Inflammatory macrophage treated with lipopolysaccharide for 4 hours (primary cell): ENCODE measurements at places on chromosomes 5 and 9.

- no peak for DNase-seq
Measured at GRCh38 chr9:8732367-8733075, 932.9 kb upstream of the DMAC1 start.

DNA sequence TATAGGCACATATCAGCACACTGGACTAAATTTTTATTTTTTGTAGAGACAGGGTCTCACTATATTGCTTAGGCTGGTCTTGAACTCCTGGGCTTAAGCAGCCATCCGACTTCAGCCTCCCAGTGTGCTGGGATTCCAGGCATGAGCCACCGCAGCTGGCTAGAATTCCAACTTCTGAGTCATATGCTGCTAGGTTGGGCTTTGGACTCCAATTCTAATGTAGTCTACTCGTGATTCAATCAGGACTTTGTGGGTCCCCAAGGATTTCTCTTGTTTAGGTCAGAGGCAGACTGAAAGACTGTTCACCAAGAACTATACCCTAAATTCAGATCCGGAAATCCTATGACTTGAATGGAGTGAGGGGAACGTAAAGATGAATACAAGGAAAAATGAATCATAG is 68.2 kb upstream of the CHD1 start:
- DNase-seq = no peak

GRCh38 chr5:16539169-16539666 is 73.6 kb upstream of the ZNF622 start:
- no peak for DNase-seq

DNA sequence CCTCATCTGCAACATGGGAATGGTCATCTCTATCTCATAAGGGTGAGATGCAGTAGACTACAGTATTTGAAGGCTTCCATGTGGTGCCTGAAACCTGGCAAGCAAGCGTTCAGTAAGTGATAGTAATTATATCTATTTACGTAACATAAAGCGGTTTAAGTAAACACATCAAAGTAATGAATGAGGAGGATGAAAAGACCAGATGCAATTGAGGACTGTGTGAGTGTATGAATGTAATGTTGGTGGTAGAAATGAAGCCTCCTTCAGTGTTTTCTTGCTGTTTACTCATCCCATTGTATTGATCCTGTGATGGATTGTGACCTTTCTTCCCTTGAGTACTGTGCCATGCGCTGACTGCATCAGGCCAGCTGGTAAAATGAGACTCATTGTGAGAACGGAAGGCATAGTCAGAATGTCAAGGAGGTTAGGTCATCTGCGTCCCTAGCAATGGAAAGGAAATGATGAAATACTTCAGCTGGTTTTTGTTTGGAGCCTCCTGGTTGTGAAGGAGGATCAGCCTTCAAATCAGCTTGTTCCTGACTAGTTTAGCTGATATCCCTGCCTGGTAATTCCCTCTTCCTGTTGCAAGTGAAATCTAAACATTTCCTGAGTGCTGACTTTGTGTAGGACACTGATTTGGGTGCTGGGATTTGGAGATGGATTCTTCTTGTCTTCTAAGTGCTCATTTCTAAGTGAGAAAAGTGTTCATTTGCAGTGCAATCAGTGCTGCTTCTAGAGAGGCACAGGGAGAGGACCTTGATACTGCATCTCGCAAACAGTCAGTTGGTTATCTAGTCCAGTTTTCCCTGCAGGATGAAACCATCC is 35.6 kb downstream of the TNFSF8 start:
- peak; percentile 98 for DNase-seq

- no peak for DNase-seq
Measured at GRCh38 chr9:129569502-129570449, 51.1 kb downstream of the C9orf50 start.

DNA sequence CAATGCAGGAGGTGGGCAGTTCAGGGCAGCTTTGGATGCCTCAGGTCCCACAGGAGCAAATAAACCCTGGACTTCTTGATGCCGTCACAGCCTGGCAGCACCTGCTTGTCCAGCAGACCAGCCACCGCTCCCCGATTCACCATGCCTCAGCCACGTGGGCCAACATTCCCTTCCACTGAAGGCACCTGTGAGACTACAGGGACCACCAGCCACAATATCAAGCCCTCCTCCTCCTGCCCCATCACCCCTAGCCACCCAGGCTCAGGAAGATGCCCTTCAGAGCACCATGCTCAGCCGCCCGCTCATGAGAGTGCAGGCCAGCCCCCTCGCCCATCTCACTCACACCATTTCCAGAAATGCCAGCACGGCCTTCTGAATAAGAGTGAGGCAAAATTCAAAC is 234.7 kb downstream of the SYK start:
- no peak for DNase-seq

- no peak for DNase-seq
Measured at GRCh38 chr5:116651653-116652052, 77.0 kb upstream of the SEMA6A start.

GRCh38 chr9:137521405-137521985 is 28.7 kb downstream of the PNPLA7 start:
- DNase-seq = no peak

GRCh38 chr5:111299067-111299481 is 74.9 kb downstream of the CAMK4 start:
- no peak for DNase-seq

GRCh38 chr9:134735441-134736175 is 94.0 kb downstream of the COL5A1 start:
- DNase-seq = no peak

DNA sequence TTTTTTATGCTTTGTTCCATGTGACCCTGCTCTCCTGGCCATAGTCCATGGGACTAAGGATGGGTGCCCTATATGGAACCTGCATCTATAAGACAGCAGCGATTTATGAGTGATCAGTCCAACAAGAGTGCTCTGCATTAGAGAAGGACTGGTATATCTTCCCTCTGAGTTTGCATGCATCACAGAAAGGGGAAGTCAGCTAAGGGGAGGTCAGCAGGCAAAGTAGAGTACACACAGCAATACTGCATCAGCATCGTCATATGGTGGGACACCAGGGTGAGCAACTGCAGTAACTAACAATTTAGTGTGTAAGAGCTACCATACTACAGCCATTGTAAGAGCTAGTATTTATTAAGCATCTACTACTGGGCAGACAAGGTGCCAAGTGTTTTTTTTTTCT is 311.3 kb downstream of the NDUFS4 start:
- DNase-seq = peak; percentile 31

- no peak for DNase-seq
Measured at GRCh38 chr9:109793921-109794320, 13.9 kb downstream of the PALM2AKAP2 start.

- DNase-seq = no peak
Measured at GRCh38 chr5:16894236-16895057, 41.6 kb downstream of the MYO10 start.

- DNase-seq = no peak
Measured at GRCh38 chr9:1870915-1871314, 144.2 kb upstream of the SMARCA2 start.

DNA sequence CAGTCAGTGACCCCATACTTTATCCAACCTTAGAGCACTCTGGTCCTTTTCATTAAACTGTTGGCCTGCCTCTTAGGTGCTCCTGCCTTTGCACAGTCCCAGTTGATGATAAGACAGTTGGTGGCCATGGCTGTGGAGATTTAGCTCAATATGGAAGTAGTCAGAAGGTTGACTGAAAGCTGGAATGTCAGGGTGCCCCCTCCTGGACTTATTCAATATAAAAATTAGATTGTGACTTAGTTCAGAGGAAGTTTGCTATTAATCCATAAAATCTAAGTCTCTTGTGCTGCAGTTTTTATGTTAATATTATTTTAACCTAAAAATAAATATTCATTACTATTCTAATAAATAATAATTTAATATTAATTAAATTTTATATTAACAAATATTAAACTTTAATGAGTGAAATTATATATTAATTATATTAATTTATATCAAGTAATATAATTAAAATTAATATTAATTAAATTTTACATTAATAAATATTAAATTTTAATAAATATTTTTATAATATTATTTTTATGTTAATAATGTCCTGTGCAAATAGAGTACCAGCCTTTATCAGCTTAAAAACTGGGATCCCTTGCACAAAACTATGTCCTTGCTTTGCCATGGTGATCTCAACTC is 77.7 kb upstream of the ADAMTSL1 start:
- DNase-seq = peak; percentile 7
